ENCODE measurements at places on chromosomes 7 and 10.

DNA sequence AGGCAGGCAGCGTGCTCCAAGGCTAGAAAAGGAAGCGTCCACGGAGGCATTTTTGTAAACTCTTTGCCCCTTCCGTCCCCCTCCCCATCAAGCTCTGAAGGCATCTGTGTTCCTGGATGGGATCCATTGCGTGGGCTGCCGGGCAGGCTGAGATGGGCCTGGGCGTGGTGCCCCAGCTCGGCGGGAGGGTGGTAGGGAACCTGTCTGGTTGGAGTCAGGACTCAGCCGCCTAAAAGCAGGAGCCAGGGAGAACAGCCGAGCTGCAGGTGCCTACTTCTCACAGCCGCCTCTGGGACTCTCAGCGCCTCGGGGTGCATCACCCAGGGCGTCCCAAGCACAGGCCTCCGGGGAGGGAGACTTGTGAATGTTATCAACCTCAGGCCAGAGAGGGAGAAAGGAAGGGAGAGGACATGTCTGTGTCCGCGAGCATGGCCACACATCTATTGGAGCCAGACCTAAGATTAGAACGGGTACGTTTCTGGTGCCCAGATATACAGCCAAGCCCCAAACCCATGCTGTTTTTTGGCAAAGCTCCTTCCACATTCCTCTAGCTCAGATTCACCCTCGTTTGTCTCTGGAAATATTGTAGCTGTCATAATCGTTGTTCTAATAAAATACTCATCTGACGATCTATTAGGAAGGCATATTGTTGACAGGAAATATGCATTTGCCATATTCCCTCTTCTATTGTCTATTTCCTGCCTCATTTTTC is 48.6 kb upstream of the CTBP2 start:
- DNase-seq: no peak

DNA sequence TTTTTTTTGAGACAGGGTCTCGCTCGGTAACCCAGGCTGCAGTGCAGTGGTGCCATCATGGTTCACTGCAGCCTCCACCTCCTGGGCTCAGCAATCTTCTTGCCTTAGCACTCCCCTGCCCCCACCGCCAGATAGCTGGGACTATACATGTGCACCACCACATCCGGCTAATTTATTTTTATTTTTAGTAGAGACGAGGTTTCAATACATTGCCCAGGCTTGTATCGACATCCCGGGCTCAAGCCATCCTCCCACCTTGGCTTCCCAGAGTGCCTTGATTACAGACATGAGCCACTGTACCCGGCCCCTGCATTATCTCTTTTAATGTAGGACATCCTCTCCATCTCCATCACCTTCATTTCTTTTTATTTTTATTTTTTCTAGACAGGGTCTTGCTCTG is 213.3 kb downstream of the CUX1 start:
- no peak for DNase-seq

DNA sequence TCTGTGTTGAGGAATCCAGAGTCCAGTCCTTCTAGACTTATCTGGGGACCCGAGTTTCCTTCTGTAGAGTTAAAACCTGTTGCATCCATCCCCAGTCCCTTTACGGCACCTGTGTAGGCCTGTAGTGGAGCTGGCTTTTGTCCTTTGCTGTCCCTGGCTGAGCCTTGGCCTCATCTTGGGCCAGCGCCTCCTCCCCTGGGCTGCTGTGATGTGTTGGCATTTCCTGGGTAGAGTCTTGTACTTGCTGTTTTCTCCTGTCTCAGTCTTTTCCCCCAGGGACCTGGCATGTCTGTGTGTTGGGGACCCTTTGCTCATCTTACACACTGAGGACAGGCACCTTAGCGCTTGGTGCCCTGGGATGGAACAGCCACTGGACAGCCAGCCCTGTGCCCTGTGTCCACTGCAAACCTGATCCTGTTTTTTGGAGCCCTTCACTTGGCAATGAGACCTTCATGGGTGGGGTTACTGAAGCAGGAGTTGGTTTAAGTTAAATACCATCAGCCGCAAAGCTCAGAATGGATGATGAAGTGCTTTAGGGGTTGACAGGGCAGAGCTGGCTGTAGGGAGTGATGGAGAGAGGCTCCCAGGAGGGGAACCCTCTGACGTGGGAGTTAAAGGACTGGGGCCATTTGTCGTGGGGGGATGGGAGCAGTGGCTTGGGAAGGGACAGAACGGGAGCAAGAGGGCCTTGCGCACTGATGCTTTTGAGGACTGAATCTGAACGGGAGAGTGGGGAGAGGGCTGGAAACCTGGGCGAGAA is 50.9 kb downstream of the CUX1 start:
- no peak for DNase-seq

GRCh38 chr10:37304036-37304435 is 178.6 kb downstream of the ANKRD30A start:
- DNase-seq: no peak

DNA sequence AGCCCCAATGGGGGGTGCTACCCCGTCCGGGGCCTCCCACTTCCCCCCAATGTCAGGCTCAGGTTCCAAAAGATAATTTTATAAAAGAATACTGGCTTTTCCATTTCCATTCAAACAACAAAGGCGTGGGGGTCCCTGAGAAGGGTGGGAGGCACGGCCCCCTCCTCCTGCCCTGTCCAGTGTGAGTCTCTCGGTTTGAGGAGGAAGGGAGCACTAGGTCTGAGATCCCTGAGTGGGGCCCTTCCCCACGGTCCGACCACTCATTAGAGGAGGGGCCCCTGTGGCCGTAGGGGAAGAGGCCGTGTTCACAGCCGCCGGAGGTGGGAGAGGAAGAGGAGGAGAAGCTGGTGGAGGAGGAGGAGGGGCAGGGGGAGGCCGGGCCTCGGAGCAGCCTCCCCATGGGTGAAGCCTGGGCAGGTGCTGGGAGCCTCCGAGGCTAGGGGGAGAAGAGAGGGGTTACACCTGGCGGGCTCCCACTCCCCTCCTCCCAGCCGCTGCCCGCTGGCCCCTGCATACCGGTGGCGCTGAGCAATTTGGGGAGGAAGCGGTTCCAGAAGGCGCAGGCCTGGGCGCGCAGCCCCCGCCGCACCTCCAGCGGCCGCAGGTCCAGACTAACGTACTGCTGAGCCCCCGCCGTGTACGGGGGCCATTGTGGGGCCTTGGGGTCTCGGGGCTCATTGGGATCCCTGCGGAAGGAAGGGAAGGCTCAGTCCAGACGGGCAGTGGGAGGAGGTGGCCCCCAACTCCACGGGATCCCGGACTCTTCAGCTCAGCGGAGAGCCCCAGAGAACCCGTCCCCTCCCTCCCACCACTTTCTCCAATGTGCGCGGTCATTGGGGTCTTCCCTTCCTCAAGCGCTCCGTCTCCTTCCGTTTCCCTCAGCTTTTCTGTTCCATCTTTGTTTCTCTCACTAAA is 1.4 kb upstream of the UFSP1 start:
- DNase-seq: no peak

All from activated T-cell treated with anti-CD3 and anti-CD28 coated beads, Interleukin-2, amount 50 U/mL, for 1 hour (primary cell).